SK-N-DZ (cell line): ENCODE measurements at places on chromosomes 5 and 9.

GRCh38 chr5:128466554-128466953 lies 71.5 kb downstream of the FBN2 start:
- DNase-seq, result no peak

DNA sequence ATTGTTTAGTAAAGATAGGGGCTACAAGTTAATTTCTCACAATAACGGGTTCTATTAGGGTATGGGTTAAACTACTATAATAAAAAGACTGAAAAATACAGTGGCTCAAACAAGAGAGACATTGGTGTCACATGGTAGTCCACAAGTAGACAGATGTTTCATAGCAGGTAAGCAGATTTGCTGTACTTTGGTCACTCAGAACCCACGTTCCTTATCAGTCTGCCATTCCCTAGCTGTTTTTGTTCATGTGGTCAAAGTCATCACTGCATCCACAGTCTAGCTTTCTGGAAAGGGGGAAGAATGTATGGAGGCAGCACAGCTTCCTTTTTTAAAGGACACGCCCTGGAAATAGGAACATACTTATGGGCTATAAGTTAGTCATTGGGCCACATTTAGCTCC lies 73.0 kb downstream of the SLC12A2 start:
- no peak for DNase-seq

DNA sequence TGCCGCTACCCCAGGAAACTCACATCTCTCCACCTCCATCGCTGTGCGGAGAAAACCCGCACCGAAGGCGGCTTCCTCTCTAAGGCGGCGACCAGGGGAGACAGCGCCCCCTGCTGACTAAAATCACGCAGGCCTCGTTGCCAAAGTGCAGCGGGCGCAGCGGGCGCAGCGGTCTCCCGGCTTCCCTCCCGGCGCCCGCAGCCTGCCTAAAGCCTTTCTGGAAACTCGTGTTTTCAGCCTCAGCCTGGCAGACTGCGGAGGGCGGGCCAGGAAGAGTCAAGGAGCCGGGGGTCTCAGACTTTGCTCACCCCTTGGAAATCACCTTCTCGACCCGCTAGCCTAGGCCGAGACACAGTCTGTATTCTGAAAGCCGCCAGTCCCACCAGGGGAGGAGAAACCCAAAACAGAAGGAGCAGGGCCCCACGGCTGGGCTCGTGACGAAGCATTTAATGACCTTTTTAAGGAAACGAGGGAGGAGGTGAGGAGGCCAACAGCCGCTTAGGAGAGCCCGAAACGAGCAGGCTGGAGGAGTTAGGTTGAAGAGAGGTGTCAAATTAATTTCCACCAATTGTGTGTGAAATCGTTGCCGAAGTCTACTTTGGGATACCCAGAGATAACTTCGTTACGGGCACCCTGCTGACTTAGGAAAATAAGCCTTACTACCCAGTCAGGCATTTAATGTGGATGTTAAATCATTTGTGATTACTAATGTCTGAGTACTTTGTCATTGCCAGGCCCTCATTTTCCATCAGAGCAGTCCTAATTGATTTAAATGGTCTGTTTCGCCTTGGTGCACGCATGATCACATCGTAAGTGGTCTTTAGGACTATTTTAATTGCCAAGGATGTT lies 7.3 kb upstream of the FOXB2 start:
- peak; percentile 75 for DNase-seq

DNA sequence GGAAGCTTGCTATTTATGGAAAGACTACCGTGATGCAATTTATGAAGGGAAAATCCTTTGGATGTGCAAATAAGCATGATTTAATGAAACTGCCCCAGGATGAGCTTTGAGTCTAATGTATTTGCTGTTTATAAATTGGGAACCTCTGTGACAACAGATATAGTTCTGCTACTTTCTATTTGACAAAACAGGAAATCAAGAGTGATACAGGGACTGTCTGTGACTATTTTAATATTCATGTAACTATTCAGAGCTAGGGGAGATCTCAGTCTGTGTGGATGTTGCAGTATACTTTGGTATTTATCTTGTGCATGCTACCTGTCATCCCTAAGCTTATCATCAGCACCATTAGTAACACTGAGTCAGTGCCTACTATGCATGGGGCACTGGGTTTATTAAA lies 132.1 kb downstream of the PDZD2 start:
- no peak for DNase-seq

- DNase-seq, result no peak
Measured at GRCh38 chr5:140141241-140141640, 15.5 kb downstream of the IGIP start.

GRCh38 chr5:158020555-158021418 lies 161.8 kb upstream of the CLINT1 start:
- DNase-seq, result no peak
